ENCODE measurements at places on chromosomes 5 and 9.

- DNase-seq: no peak
Observed at GRCh38 chr9:5790923-5791322, 42.0 kb downstream of the ERMP1 start.

DNA sequence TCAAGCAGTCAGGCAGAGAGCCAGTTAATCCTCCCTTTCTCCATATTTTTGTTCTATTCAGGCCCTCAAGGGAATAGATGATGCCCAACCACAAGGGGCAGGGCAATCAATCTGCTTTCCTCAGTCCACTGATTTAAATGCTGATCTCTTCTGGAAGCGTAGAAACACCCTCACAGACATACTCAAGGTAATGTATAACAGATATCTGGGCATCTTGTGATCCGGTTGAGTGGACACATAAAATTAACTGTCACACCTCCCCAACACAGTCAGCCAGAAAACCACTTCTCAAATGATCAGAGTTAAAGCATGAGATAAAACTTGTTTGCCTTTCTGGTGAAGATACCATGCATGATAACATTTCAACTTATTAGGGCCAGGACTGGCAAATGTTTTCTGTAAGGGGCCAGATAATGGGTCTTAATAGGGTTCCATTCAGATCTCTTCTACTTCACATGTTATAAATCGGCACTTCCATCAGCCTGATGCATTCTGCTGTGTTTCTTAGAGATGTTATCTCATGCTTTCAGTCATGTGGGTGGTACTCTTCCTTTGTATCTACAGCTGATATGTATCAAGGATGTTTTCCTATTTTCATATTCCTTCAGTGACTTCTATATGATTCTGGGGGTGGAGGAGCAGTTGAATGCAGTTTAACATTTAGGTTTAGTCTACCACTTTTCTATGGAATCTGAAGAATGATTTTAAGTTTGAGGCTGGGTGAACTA is 58.9 kb upstream of the CNTLN start:
- DNase-seq: no peak

DNA sequence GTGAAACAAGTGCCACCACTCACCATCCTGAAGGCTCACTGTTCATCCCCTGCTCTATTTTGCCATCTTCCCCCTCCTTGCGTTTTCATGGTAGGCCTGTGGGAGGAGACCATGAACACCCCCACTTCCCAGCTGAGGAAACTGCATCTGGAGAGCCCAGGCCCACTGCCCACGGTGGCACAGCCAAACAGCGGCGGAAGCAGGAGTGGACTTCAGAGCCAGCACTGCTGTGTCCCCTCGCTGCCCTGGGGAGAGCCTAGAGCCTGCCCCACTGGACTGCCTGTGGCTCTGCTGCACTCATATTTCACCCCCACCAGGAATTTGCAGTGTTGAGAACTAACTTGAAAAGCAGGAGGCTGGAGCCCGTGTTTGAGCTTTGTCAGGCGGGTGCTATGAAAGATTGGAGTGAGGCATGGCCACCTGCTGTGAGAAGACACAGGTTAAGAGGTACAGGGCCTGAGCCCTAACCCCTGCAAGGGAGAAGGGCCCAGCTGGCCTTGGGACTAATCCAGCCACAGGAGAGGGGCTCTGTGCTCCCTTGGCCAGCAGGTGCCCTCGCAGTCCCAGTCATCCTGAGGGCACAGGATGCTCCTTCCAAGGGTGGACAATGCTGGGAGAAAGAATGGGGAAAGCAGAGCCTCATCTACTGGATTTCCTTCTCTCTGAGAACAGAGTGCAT is 79.0 kb downstream of the MACROH2A1 start:
- DNase-seq: no peak

GRCh38 chr9:130417602-130418001 is 27.2 kb upstream of the ASS1 start:
- DNase-seq: no peak

- DNase-seq: no peak
Observed at GRCh38 chr9:19479874-19480273, 71.1 kb downstream of the ACER2 start.

GRCh38 chr5:62376064-62376463 is 27.6 kb downstream of the DIMT1 start:
- no peak for DNase-seq

- no peak for DNase-seq
Observed at GRCh38 chr9:125835655-125836054, 88.5 kb downstream of the PBX3 start.

DNA sequence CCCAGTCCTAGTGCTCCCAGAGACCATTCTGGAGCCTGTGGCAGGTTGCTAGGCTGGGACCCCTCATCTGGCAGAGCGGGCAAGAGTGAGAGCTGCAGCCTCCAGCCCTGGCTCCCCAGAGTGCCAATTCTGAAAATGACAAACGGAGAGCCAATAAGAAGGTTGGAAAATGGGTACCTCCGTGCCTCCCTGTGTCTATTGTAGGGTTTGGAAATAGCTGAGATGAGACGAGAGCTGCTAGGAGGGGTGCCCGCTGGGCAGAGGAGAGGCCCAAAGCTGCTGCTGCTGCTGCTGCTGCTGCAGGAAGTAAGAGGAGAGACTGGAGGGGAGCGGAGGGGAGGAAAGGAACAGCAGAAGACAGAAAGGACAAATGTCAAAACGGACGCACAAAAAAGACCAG is 36.0 kb upstream of the FUBP3 start:
- DNase-seq: no peak

DNA sequence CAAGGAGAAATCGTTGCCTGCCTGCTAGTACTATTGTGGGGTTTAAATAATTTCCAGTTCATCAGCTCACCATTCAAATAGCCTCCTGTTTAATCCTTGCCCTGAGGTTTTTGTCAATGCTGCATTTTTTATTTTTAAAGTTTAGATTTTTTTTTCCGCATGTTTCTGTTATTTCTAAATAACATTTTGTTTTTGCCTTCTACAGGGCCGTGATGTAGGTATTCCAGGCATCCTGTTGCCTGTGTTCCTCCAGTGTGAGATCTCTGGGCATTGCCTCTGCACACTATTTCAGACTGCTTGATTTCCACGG is 124.3 kb downstream of the HSD17B3 start:
- DNase-seq: no peak

GRCh38 chr5:159094745-159095144 is 5.0 kb downstream of the EBF1 start:
- no peak for DNase-seq

GRCh38 chr9:134635351-134636148 is 6.1 kb upstream of the COL5A1 start:
- DNase-seq: no peak

GRCh38 chr5:61603211-61603908 is 271.3 kb downstream of the ZSWIM6 start:
- DNase-seq: no peak

DNA sequence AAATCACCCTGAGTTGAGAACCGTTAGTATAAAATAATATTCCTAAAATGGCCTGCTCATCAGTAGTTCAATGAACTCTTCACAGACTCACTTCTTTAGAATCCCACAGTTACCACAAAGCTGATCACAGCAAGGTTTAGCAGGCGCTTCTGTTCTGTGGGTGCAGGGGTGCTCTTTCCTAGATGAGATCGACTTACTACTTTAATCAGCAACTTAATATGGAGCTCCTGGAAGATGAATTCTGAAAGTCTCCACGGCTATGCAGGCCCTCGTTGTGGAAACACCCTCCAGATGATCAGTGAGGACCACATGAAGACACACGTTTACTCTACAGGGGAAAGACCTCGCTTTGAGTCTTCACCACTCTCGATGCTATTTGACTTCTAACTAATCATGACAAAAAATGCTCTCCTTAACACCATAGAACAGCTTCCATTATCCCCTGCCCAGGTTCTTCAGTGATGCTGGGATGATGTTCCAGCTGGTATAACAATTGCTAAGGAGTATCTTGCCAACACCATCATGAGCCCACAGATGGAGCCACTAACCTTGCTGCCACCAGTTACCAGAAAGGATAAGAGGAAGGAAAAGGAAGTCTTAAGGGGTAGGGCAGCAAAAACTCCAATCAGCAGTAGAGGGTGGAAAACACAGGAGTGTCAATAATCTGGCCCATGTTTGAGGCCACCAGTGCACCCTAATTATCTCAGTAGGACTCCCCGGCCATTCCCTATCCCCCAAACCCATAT is 17.9 kb upstream of the GPX8 start:
- DNase-seq: no peak

DNA sequence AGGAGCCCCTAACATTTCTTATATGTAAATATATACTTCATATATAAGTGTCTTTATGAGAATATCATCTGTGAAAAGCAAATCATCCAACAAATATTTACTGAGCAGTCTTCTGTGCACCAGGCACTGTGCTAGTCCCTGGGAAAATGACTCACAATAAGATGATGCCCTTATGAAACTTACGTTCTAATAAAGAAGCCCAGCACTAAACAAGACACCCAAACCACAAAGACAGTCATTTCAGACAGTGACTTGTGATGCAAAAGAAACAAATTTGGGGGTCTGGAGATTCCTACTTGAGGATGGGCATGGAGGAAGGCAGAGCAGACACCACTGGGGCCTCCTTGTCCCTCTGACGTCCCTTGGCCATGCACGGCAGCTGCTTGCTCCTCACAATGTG is 30.6 kb upstream of the PPP1R2B start:
- no peak for DNase-seq

DNA sequence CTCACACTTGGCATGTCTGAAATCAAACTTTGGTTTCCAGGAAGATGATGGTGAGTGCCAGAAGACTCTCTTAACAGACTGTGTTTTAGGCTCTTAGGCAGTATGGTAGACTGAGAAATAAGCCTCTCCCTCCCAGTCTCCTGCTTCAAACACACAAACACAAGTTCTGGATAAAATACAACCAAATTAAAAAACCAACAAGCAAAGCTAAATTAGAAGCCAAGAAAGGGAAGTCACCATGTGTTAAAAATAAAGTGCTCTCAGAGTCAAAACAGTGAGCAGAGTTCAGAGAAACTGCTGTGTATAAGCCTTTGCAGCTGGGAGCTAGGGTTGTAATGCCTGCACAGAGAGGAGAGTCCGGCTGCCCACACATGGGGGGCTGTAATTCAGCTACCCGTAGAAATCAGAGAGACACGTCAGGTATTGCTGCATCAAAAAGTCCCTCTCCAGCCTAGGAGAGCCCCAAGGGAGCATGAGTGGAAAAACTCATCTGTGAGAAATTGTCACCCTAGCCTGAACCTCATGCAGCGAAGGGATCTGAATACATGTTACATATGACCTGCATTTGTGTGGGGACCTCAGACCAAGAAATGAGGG is 62.6 kb downstream of the ANGPTL2 start:
- DNase-seq: no peak

DNA sequence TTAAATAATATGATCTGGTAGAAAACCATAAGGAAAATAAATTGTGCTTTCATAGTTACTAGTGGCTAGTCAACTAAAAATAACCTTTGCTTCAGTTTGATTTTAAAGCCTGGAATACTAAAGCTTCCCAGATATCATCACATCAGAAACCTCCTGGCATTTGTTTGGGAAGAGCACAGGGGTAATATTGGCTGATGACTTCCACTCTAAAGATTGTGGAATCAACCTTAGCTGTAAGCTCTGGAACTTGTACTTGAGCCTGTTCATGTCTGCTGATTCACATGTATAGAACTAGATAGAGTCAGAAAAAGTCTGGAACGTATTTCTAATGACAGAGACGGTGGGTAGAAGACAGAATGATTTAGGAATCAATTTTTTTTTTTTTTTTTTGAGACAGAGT is 345.0 kb downstream of the CWC27 start:
- no peak for DNase-seq

DNA sequence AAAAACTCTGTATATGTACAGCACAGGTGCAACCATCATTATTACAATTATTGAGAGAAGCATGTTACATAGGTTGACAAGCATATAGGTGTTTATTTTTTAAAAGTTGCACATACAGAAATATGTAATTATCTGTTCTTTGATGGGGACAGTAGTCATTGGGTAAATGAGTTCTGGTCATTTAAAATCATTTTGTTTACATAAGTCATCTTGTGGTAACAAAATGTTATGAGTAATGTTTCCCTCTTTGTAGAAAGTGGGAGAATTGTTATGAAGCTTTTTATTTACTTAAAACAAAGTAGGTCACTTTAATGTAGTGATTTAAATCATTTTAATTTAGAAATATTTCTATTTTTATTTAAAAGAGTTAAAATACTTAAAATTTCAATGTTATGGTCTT is 33.8 kb upstream of the FBXL17 start:
- DNase-seq: no peak

- DNase-seq: no peak
Observed at GRCh38 chr9:89431930-89432725, 65.8 kb downstream of the SEMA4D start.

DNA sequence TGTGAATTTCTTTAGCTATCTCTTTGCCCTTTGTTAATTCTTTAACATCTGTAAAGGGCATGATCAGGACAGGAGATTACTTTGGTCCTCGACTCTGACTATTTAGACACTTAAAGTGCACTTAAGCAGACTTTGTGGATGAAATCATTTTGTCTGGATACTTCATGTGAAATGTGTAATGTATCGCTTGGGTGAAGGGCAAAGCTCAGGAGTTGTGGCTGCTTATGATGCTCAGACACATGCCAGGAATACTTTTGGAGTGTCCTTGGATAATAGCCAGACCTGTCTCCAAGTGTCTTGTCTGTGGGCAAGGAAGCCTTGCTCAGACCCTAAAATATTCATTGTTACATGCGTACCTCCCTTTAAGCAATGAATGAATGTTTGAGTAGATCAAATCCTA is 87.8 kb downstream of the RAI14 start:
- no peak for DNase-seq

DNA sequence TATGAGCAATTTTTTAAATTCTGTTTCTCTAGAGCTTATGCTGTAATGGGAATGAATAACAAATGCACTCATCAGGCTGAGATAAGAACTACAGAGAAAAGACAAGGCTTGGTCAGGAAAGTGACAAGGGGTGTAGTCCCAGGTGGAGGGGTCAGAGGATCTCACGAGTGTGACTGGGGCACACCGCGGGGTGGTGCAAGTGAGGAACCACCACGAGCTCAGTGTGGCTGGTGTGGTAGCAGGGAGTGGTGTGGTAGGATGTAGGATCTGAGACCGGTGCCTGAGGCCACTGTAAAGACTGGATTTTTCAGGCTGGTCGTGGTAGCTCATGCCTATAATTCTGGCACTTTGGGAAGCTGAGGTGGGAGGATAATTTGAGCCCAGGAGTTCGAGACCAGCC is 9.0 kb downstream of the ANXA6 start:
- no peak for DNase-seq

DNA sequence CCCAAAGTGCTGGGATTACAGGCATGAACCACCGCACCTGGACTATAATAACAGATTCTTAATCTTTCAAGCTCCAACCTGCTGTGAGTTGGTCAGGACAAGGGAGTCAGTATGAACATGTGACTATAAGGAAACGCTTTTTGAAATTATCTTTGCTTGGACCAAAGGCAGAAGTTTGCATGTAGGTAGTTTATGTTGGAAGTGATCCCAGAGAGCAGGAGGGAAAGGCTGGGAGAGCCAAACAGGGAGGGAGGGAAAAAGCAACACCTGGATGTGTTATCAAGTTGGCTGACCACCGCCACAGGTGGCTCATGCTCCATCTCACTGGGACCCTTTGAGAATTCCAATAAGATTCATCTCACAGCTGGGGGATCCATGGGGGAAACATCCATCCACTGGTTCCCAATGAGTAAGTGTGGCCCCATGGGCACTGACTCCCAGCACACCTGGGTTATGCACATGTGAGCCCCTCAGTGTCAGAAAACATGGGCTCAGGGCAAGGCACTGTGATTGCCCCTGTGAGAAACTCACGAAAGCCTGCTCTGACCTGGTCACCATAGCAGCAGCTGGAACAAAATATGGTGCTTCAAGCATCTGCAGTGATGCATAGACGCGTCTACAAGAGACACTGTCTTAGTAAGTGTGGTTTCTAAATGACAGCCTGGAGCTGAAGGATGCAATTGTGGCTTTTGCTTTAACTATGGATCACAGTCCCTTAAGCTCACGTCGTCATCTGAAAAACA is 62.1 kb downstream of the ARSB start:
- no peak for DNase-seq

- no peak for DNase-seq
Observed at GRCh38 chr9:129375845-129376244, 197.8 kb upstream of the IER5L start.

All from stimulated activated CD4-positive, alpha-beta T cell treated with anti-CD3 and anti-CD28 coated beads, Interleukin-15, amount 100 ng/mL, for 1 hour (primary cell).